ENCODE measurements at places on chromosomes 7 and 10. TPM values are rescaled to one million over a fixed set of nuclear protein-coding genes. Genes with fewer than 3 reads are reported as not detected.

Gene LRIT1
- not detected for total RNA-seq

Gene ARPC1A
- total RNA-seq = 43.5 TPM

Gene PAPSS2
- 0.05 TPM for total RNA-seq

Gene CDCA7L
- total RNA-seq = 81.0 TPM

Gene GFRA1
- total RNA-seq = not detected
